Omental fat pad (tissue), 4 donors: ENCODE measurements at places on chromosomes 2 and 18. TPM values are rescaled to one million over a fixed set of nuclear protein-coding genes. Genes with fewer than 3 reads are reported as not detected.

GRCh38 chr2:122634920-122635319 lies 879.5 kb downstream of the TSN start:
- no peak for DNase-seq

DNA sequence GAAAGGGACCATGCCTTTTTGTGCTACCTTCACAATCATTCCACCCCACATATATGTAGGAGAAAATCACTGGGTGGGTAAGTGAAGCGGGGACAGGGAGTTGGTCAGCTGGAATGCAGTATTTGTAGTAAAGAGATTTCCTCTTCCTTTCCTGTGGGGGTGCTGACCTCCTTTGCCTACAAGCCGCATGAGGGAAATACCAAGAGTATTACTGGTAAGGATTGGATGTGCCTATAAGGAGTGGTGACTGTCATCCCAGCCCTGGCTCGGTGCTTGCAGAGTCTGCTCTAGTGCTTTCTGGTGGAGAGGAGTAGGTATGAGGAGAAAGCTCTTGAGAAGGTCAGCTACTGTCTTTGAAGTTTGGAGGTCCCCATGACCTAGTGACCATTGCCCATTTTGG lies 324.6 kb downstream of the HRH4 start:
- DNase-seq: no peak

Gene FAP
- 11.8 TPM for total RNA-seq

Gene DPP10
- not detected for total RNA-seq

GRCh38 chr2:166013878-166014277 lies 60.3 kb upstream of the TTC21B start:
- DNase-seq: no peak

DNA sequence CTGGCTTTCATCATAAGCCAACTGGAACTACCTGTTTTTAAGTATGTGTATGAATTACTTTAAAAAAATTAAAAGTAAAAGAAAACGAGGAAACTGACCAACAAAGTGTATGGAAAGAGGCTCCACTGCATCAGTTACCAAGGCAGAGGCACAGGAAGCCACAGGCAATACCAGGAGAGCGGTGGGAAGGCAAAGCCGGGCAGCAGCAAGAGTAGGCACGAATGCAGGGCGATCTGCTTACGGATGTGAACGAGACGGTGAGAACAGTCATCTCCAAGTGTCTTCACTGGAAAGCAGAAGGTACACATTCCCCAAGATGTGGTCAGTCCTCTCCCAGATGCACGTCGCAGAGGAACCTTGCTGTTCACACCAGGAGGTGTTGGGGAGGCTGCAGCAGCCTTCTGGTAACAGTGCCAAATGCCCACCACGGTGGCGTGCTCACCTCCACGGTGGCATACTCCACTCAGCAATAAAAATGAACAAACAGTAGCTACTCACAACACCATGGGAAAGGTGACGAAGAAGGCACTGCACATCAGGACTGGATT lies 43.1 kb downstream of the HS6ST1 start:
- peak; percentile 20 for DNase-seq

GRCh38 chr2:157307021-157307420 lies 18.6 kb downstream of the ERMN start:
- DNase-seq: no peak

DNA sequence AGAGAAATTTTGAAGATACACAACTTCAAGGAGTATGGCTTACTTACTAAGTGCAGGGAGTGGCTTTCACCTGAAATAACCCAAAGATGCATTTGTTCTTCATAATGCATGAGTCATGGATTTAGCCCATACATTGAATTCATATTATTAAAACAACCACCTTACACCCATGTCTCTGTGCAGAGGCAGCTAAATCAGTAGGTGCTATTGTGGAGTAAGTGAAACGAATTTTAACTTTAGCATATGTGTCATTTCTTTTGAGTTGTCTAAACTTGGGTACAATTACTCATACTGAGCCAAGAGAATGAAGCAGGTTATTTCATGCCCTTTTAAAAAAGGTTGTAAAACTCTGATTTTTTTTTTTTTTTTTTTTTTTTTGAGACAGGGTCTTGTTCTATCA lies 11.0 kb upstream of the ANKRD29 start:
- DNase-seq: no peak

Gene DNAH7
- 2.0 TPM for total RNA-seq

DNA sequence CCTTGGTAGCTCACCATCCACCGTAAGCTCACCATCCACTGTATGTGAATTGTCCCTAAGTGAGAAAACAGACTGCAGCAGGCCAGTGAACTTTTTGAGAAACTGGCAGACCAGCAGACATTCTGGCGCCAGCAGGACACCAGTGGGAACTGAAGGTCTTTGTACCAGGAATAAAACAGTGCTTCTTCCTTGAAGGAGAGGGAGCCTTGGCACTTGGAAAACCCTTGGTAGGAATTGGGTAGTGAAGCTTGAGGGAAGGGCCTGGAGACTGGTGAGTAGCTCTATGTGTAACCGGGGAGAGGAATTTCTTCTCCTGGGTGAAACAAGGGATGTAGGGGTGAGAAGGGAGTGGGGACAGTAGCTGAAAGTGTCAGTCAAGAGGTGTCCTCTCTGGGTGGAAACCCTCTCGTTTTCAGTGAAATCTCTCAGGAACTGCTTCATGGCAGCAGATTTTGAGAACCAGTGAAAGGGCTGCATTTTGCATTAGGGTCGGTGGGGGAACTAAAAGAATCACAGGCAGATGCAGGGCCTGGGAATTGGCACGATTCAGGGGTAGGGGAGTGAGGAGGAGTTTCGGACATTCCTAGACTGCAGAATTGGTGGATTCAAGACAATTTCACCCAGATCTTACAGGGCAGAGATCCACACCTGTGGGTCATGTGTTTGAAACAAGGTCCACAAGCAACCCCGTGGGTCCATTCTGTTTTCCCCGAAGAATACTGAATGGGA lies 131.5 kb upstream of the DLX2 start:
- DNase-seq: no peak

DNA sequence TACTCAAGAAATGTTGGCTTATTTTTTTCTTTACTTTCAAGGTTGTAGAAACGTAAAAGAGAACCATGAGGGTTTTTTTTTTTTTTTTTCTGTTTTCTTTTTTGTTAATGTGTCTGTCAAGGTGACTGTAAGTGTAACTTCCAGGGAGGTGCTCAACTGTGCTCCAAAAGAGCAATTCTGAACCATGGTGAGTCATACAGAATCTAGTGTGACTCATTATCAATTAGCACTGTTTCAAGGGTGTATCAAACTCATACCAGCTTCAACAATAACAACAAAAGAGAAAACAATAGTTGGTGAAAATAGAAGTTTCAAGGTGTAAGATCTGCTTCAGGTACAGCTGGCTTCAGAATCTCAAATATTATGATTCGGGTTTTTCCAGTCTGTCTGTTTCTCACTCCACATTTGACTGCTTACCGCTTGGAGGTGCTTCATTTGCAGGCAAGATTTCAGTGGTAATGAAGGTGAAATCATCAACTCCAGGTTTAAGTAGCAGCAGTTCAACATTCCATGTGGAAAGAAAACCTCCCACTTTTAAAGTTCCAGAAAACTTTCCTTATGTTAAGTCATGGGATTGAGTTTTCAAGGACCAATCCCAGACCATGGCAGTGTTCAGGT lies 850.6 kb downstream of the CNTNAP5 start:
- no peak for DNase-seq

GRCh38 chr18:22591222-22591621 lies 173.5 kb upstream of the CTAGE1 start:
- no peak for DNase-seq

- DNase-seq: no peak
Measured at GRCh38 chr2:2655453-2656114, 324.5 kb upstream of the MYT1L start.

DNA sequence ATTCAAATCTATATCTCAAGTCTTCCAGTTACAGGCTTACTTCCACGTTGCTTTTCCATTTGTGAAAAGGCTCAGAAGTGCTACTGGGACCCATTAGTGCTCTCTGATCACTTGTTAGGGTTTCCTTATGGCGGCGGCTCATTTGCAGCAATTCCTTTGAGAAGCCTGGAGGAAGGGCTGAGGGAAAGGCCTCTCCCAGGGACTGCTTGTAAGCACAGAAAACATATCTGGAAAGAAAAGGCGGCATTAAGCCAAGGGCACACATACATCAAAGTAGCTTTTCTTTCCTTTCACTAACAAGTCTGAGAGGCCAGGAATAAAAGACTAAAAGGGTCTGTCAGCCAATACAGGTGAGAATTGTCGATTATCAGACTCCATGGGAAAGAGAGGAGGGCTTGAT lies 39.4 kb upstream of the ITGB6 start:
- no peak for DNase-seq

Gene TUBB8B
- not detected for total RNA-seq

DNA sequence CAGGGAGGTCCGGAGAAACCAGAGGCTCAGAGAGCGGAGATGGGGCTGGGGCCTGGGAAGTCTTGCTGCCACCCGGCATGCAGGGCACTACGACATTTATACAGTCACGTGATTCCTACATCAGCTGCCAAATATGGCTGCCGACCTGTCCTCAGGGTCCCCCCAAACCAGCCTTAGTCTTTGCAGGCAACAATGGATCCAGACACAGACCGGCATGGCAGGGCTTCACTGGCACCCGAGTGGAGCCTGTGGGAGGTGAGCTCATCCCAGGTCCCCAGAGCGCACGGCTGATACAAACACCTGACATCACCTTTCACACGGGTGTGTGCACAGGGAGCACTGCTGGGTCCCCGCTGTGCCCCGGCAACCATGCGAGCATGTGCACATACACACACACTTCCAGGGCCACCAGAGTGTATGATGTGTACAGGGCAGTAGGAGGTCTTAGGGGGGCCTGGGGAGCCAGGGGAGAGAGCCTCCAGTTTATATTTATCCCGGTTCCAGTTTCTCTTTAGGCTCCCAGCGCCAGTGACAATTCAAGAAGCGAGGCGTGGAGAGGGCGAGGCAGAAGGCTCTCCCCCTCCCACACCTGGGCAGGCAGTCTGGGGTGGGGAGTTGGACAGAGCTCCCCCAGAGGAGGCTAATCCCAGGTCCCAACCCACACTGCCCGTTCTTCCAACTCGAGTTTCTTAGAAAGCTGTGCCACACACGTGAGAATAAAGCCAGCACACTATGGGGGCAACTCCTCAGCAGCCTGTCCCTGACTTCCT lies 2.7 kb downstream of the SEMA4C start:
- no peak for DNase-seq

- DNase-seq: no peak
Measured at GRCh38 chr2:198587741-198588140, 783.3 kb downstream of the PLCL1 start.

Gene TBR1
- 1.2 TPM for total RNA-seq

DNA sequence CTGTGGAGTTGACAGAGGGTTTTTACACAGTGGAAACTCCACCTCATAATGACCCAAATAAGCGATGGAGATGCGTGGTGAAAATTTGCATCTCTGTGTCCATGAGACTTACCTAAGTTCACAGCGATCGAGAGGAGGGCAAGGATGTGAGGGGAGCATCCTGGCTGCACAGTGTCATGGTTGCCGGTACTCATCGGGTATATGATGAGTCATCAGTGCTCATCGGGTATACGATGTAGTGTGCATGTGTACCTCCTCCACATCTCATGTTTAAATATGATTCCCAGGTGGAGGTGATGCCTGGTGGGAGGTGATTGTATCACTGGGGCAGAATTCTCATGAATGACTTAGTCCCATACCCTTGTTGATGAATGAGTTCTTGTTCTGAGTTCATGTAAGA lies 233.5 kb downstream of the MYT1L start:
- DNase-seq: no peak

- no peak for DNase-seq
Measured at GRCh38 chr2:241391892-241392665, 36.0 kb downstream of the FARP2 start.

Gene GRHL1
- 3.4 TPM for total RNA-seq

GRCh38 chr2:182049372-182050148 lies 63.9 kb downstream of the PPP1R1C start:
- no peak for DNase-seq

Gene AQP12B
- total RNA-seq: not detected

Gene ATG9A
- 34.6 TPM for total RNA-seq

- DNase-seq: no peak
Measured at GRCh38 chr2:49111456-49111855, 42.9 kb downstream of the FSHR start.

- DNase-seq: no peak
Measured at GRCh38 chr2:44623622-44624351, 262.0 kb downstream of the CAMKMT start.

Gene ZNF2
- total RNA-seq: 7.4 TPM

Gene STK11IP
- 9.1 TPM for total RNA-seq

DNA sequence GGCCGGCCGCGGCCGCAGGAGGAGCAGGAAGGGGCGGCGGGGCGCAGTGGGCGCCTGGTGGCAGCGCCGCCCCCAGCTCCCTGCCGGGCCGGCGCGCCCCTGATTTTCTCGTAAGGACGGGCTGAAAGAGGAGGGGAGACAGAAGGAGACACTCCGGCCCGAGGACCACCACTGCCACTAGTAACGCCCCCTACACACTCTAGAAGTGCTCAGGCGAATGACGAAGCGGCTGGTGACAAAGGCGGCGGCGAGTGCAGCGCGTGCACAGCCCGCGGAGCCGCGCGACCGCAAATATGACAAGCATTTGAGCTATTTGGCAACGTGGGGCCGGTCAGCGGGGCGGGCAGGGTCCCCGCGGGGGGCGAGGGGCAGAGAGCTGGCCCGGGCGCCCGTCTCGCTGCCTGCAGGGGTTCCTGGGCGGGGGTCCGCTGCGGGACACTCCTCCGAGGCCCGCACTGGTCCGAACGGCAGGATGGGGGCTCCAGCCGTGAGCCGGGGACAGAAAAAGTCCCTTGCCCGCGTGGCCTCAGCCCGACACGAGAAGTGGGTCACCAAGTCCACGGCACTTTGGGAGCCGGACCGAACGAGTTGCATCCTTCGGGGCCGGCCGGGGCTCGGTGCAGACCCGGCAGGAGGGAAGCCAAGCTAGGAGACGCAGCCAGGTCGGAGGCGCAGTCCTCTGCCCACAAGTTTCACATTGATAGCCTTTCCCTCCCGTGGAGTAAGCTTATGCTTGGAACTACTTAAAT lies 524 bp upstream of the SERTAD2 start:
- no peak for DNase-seq

GRCh38 chr2:166494140-166494624 lies at the start of gene SCN7A:
TSS of gene SCN7A (minus strand) at chr2:166494249. CDS start at chr2:166477696, 16,553 bp downstream.
- DNase-seq: peak; percentile 26

DNA sequence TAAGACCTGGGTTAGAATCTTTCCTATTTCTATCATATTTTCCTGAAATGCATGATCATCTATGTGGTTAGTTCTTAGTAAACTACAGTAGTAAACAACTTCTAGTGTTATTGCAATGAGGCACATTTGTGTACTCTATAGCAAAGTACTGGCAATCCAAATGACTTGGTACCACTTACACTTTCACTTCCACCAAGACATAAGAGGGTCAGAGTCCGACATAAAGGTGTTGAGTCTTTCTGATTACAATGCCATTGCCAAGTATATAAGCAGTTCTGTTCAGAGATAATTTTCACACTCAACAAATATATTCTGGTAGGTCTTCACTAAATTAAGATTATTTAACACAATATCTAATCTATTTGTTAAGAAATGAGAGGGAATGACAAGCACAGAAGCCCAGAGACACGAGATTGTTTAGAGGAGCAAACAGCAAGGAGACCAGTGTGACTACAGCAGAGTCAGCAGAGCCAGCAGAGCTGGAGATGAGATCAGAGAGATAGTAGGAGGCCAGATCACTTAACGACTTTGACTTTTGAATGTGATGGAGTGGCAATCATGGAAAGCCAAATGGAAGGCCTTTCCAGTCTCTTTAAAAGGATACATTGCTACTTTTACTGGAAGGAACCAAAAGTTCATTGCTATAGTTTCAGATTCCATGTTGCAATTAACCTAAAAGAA lies 27.5 kb downstream of the SOS1 start:
- DNase-seq: no peak
